Pons (tissue), 1 donor: ENCODE measurements at places on chromosomes 1 and 21.

- DNase-seq: no peak
Observed at GRCh38 chr1:230901671-230902070, 33.4 kb upstream of the C1orf198 start.

GRCh38 chr1:227547310-227548118 lies 15.8 kb upstream of the ZNF678 start:
- DNase-seq: no peak

GRCh38 chr1:102970496-102971078 lies 137.7 kb downstream of the COL11A1 start:
- peak; percentile 52 for DNase-seq

DNA sequence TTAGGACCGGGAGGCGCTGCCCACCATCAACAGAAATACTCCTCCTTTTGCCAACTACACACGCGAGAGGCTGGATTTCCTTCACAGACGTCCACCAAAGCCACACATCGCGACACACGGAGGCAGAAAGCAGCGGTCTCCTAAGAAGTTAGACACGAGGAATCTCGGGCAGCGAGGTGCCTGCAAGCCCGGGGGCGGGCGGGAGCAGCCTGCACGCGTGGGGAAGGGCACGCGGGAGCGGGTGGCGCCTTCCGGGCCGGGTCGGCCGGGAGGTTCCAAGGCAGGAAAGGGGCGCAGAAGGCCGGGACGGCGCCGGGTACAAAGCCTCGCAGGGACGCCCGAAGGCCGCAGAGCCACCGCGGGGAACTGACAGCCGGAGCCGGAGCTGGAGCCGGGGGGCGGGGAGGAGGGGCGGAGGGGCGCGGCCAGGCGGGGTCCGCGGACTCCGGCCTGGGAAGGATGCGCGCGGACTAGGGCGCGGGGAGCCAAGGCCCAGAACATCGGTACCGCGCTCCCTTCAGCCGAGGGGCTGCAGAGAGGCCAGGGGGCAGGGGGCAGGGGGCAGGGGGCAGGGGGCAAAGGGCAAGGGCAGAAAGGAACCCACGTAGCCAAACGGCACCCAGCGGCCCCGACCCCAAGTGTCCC lies 722 bp downstream of the NPHP4 start:
- DNase-seq: no peak

DNA sequence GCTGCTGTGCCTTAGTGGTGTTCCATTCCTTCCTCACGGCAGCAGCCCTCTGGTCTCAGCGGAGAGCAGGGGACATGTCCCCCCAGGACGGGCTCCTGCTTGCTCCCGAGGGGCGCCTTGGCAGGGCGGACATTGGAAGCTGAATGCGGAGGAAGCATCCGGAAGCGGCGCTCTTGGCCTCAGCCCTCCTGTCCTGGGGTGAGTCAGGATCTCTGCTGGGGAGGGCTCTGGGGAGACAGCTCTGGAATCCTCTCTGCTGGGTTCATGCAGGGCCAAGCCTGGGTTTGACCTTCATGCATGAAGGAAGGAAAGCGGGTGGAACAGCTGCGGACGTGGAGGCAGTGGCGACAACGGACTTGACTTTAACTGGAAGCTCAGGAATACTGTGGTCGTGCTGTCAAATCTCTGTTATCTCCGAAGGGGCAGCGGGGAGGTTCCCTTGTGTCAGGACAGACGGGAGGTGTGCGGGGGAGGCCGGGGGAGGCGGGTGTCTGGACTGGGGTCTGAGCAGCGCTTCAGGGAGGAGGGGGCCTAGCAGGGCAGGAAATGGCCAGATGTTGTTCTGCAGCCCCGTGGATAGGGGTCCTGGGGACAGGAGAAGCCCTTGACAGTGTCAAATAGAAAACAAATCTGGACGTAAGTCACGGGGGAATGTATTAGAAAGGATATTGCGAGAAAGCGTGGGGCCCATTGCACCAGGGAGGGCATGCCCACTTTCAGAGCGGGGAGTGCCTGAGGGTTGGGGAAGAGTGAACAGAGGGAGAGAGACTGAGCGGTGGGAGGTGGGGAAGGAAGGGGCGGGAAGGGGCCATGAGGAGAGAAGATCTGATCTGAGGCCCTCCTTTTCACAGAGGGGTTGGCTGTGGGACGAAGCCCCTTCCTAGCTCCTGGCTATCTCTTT lies 26.6 kb downstream of the CRYAA start:
- DNase-seq: no peak

- no peak for DNase-seq
Observed at GRCh38 chr1:17706445-17706844, 48.7 kb upstream of the ACTL8 start.

DNA sequence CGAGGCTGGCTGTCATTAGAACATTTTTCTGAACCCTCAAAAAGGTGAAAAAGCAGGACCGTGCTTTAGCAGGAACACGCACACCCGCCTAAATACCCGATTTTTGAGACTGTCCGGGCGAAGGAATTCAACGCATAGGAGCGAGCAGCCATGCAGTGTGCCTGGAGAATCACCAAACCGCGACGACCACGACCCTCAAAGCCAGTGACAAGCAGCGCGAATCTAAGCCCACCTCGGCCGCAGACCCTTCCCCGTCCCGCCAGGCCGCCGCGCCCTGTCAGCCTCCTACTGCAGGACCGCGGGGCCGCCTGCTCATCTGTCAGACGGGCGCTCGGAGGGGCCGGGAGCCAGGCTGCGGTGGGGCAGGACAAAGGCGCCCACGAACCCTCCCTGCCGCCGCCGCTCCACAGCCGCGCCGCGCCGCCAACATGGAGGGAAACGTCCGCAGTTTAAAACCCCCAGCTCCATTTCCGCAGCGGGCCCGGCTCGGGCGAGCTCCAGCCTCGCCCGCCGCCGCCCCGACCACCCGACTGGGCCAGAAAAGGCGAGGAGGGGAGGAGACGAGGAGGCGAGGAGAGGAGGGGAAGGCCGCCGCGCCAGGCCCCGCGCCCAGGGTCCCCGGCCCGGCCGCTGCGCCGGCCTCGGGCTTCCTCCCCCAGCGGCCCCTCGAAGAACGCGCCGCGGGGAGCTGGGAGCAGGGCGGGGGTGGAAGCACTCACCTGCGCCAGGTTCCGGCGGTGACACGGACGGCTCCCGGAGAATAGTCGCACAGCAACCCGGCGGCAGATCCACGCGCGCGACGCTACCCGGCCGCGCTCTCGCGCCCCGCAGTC lies at the start of gene LBR:
Gene LBR (minus strand): TSS at position 804 of the 833 bp plus-strand sequence. CDS start 3,963 bp downstream, outside the sequence.
- DNase-seq: no peak

- no peak for DNase-seq
Observed at GRCh38 chr1:246270236-246270635, 236.8 kb downstream of the SMYD3 start.

GRCh38 chr1:31421371-31422040 lies 8.5 kb downstream of the SERINC2 start:
- DNase-seq: no peak
